ENCODE measurements at places on chromosomes 3 and 15.
A peak's percentile ranks its signal among the peaks of the same experiment; 100 is the strongest.

- DNase-seq, result no peak
Measured at GRCh38 chr3:153679714-153680113, 441.5 kb upstream of the ARHGEF26 start.

DNA sequence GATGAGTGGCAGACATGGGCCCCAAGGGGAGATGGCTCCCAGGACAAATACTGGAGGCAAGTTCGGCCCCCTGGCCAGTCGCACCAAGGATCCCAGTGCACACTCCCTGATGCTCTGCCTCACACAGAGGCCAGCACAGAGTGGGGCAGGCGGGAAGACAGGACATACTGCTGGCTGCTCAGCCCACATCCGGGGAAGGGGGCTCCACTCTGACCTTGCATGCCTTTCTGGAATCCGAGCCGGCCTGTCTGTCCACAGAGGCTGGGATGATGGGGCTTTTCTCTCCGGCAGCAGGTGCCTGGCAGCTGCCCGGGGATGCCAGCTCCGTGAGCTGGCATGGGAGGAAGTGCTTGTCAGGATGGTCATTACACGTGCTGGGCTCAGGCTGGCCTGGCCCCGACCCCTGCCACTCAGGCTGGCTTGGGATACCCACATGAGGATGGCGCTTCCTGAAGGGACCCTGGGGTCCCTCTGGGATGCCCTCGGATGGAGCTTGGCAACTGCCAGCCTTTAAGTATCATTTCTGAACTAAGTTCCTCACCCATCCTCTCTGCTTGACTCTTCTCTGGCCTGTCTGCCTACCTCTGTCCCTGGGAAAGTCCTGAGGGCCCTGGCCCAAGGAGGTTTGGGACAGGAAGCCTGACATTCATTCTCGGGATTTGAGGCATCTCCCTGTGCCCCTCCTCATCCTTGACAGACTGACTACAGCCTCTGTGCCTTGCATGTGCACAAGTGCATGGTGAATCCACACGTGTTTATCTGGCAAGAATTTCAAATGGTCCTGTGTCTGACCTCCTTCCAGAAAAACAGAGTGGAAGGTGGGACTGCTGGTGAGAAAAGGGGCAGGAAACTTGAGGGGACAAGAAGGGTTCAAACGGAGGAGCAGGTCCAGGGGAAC, 46.5 kb downstream of the EXOG start:
- DNase-seq, result peak; percentile 1

DNA sequence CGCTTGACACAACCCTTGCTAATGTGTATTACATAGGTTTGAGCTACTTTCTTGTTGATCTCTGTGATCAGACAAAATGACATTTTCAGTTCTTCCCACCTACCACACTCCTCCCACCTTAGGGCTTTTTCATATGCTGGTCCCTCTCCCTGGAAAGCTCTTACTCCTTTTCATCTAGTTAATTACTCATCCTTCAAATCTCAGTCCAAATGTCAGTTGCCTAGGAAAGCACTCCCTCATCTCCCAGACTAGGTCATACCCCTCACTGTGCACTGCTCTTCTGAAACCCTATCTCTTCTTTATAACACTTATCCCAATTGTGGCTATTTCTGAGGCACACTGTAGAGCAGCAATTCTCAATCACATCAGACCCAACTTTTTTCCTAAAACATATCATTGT, 7.3 kb downstream of the ZNF106 start:
- no peak for DNase-seq

GRCh38 chr15:100623301-100623700, 20.9 kb downstream of the ASB7 start:
- DNase-seq, result peak; percentile 23

DNA sequence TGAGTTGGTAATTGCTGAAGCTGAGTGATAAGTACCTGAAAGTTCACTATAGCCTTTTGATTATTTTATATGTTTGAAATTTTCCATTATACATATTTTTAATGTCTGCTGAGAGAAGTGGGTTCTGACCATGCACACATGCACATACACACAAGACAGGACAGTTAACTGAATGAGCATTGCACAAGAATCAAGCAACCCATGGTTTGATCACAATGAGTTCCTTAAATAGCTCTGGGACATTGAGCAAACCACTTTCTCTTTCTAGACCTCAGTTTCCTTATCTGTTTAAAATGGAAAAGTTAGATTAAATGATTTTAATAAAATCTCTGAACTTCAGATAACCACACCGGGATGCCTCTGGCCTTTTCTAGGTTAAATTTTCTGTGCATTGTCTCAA, 26.7 kb downstream of the SNTN start:
- DNase-seq, result peak; percentile 23

DNA sequence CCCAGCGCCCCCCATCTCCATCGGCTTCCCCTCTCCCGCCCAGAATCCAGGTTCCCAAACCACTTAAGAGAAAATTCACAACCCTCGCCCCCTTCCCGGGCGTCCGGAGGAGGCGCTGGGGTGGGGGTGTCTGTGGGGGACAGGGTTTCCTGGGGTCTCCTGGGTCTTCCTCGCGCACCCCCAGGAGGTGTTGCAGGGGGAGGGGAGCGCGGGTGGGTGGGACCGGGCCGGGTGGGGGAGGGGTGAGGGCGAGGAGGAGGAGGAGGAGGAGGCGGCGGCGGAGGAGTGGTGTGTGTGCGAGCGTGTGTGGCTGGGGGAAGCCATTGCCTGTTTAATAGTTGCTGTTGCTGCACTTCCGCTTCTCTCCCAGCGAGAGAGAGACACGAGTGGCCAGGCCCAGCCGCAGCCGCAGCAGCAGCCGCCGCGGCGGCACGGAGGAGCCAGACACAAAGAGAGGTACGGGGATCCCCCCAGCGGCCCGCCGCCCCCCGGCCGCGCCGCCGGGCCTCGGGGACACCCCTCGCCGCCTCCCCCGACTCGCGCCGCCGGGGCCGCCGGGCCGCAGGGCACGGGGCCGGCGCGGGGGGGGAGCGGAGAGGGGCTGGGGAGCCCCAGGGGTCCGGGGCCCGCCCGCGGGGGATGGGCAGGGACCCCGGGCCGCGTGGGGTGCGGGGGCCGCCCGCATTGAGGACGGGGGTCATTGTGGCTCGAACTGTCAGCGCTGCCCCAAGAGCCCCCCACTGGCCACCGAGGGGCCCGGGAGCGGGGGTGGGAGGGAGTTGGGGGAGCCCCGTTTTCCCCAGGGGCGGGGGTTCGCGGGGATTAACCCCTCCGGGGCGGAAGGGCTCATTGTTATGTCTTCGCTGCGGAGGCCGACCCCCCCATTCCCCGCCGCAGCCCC, at the start of gene UBE2E1:
TSS of gene UBE2E1 (plus strand) at position 323 of the 901 bp plus-strand sequence. CDS start 1,315 bp downstream, outside the sequence.
- peak; percentile 50 for DNase-seq

- DNase-seq, result no peak
Measured at GRCh38 chr3:126258670-126259069, 78.3 kb upstream of the ALDH1L1 start.

DNA sequence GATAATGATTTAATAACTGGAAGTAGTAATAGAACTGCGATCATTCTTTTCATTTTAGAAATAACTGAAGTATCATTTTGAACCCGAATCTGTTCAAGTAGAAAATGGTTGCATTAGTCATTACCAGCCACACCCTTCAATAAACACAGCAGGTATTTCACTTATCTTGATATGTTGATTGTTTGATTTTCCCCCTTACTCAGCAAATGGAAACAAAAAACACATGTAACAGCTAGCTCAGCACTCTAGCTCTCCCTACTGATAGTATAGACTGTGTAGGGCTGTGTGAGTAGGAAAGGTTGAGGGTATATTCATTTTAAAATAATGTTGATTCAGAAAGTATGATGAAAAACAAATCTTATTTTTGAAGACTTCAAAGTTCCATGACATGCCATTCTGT, 1.1 kb upstream of the GPR149 start:
- DNase-seq, result no peak

DNA sequence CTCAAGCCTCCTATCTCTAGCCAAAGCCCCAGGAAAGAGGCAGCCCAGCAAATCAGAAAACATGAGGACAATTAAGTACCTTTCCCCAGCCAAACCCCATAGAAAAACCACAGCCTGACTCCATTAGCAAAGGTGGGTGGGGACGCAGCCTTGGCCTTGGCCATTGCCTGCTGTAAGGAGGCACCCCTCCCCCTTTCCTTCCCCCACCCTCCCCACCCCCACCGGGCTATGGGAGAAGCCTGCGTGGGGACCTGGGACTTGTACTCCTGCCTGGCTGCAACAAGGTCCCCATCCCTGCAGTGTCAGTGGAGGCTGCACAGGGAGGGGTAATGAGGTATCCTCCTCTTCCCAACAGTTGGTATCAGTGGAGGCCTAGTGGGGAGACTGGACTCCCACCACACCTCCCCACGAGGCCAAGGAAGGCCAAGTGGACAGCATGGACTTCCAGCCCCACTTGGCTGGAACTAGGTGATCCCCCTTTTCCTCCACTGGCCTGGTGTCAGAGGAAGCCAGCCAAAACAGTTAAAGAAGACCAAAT, 20.5 kb downstream of the PRR23E start:
- no peak for DNase-seq

GRCh38 chr3:159855599-159856346, 132.9 kb upstream of the IL12A start:
- DNase-seq, result no peak

DNA sequence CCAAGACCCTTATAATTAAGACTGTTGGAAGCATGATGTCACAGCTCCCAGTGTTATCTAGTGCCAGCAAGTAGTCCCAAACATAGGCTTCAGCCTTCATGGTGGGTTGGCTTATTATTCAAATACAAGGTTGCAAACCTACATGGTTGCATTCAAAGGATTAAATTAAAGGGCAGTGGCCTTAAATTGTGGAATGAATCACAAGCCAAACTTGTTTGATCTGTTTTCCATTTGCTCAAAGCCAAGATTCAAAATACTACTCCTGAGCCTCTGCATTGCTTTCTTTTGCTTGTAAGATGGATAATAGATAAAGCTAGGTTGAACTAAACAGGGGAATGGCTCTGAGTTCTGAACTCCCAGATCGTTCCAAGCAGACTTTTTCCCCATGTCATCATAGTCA, 52.4 kb upstream of the GNB4 start:
- no peak for DNase-seq

GRCh38 chr3:9390265-9390888, 7.0 kb upstream of the SETD5 start:
- DNase-seq, result no peak
